ENCODE measurements at places on chromosomes 2 and 18. TPM values are rescaled to one million over a fixed set of nuclear protein-coding genes. Genes with fewer than 3 reads are reported as not detected.

Gene PID1
- polyA plus RNA-seq: not detected

DNA sequence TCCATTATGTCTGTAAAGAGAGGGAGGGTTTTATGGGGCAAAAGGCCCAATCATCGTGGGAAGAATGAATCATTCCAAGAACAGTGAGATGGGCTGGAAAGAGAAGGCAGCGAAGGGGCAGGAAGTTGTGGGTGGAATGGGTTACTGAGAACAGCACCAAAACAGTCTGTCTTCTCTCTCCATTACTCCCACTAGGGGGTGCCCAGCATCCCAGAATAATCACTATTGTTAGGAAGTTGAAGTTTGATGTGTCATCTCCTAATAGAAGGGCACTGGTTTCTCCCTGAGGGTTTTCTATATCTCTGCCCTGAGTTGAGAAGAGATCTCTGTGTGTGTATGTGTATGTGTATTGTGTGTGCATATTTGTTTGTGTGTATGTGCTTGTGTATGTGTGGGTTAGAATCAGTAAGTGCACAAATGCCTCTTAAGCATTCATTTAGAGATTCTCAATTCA lies 76.6 kb upstream of the MAP4K3 start:
- no peak for DNase-seq

DNA sequence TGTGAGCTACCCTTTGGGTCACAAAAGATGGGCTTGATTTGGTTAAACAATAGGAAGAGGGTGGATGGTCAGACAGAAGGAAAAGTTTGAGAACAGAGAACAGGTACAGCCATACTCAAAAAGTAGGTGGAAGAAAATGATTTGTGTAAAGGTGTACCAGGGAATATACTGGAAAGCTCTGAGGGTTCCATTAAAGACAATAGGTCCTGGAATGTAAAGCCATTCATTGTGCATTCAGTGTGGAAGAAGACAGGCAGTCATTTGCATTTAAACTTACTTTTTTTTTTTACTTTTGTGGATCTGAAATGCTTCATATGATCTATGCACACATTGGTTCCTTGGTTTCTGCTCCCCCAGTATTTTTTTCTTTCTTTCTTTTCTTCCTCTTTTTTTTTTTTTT lies 581.4 kb upstream of the PIK3C3 start:
- DNase-seq: no peak

- DNase-seq: no peak
Measured at GRCh38 chr2:138720035-138720838, 60.0 kb downstream of the NXPH2 start.

Gene CABYR
- polyA plus RNA-seq: 0.48 TPM
